ENCODE measurements at places on chromosomes 7 and 10.
A peak's percentile ranks its signal among the peaks of the same experiment; 100 is the strongest.

- no peak for DNase-seq
These were observed 377.8 kb downstream of the GFRA1 start for GRCh38 chr10:115895166-115895565.

DNA sequence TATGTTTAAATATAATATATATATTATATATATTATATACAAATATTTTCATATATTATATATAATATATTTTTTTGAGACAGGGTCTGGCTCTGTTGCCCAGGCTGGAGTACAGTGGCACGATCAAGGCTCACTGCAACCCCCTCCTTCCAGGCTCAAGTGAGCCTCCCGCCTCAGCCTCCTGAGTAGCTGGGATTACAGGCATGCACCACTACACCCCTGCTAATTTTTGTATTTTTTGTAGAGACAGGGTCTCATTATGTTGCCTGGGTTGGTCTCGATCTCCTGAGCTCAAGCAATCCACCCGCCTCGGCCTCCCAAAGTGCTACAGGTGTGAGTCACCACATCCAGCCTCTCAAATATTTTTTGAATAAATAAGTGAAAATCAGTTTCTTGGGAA, 215.5 kb downstream of the GATA3 start:
- DNase-seq: no peak

GRCh38 chr10:133529576-133529946, 2.4 kb downstream of the CYP2E1 start:
- DNase-seq: no peak

- DNase-seq: peak; percentile 75
These were observed 704 bp downstream of the TNKS2 start for GRCh38 chr10:91798649-91799611.

DNA sequence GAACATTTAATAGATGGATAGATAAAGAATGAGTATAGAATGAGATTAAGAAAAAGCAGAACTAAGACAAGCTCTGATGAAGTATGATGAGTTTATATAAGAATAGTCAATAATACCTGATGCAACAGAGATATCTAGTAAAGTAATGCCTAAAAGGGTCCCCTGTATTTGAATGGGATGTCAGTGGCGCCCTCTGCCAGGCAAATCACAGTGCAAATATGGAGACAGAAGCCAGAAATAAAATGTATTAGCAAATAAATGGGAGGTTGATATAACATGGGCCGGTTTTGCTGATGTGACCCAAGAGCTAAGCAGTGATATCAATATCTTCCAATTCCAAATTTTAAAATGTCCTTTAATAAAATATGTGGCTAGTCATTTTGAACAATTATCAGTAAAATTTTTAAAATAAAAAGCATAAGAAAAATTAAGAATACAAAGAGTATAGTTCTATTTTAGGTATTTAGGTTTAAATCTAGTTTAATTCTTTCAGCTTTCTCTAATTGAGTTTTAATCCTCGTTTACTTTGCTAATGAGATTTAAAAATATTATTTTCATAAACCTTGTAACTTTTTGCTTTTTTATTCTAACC, 62.6 kb downstream of the ADK start:
- DNase-seq: peak; percentile 55

- DNase-seq: no peak
These were observed 23.0 kb downstream of the PFKP start for GRCh38 chr10:3090388-3090787.

DNA sequence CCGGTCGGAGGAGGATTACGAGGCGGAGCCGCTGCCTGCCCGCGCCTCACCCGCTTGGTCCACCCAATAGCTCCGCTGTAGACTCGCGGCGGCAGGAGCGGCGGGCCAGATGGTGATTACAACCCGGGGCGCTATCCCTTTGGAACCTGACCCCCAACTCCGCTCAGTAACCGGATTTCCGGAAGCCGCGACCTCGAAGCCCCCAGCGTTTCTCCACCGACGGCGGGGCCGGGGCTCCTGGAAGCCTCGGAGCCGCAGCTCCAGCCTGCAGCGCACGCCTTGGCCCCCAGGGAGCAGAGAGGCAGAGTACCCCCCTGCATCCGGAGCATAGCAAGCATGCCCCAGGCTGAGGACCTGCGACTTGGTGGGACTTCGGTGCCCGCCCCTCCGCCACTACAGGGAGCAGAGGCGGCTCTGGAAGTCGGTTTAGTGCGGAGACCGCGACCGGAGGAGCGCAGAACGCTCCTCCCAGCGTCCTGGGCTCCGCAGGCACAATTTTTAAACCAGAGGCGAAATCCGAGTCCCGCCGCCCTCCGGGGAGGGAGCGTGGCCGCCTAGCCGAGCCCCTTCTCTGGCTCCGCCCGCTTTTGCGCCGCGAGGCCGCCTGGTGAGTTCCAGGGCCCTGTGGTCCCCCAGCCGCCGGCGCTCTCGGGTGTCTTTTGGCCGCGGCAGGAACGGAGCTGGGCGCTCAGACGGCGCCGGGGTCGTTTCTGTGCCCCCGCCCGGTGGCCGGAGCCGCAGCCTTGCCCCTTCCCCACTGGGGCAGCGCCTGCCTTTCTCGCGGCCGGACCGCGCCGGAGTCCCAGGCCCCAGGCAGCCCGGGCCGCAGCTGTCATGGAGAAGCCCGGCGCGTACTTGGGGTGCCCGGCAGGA, 28.2 kb upstream of the BMS1 start:
- DNase-seq: peak; percentile 56

DNA sequence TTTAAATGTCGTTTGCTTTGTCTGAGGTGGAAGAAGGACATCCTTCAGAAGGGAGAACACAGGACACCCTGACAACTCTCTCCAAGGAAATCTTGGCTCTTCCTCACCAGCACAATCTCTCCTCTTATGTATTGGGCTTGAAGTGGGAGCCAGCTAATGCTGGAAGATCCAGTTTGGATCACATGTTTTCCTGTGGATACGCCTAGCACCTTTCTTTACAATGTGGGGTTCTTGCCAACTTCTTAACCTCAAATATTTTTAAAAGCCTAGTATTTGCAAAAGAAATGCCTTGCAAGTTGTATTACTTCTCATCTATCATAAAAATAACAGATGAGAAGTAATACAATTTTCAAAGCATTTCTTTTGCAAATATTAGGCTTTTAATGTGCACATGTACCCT, 76.4 kb downstream of the FRMD4A start:
- DNase-seq: no peak

DNA sequence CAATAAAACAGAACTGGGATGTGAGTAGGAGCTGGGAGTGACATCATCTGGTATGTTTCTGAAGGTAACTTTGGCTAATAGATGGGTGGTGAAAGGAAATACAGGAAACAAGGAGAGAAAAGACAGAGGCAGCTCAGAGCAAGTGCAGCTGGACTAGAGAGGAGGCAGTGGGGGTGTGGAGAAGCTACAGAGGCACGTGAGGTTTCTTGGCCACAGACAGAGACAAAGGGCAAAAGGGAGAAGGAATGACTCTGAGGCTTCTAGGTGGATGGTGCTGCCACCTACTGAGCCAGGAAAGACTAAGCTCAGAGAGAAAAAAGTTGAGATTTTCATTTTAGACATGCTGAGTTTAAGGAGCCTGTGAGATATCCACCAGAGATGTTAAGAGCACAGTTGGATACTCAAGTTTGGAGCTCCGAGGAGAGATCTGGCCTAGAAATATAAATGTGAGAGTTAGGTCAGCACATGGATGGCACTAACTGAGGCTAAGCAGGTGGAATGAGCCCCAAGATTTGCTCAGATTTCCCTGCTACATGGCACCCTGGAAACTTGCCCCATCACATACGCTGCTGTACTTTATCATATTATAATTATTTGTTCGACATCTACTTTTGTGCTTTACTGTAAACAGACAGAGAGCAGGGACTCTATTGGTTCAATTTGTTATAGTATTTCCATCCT, 293.0 kb upstream of the IMMP2L start:
- DNase-seq: peak; percentile 21

DNA sequence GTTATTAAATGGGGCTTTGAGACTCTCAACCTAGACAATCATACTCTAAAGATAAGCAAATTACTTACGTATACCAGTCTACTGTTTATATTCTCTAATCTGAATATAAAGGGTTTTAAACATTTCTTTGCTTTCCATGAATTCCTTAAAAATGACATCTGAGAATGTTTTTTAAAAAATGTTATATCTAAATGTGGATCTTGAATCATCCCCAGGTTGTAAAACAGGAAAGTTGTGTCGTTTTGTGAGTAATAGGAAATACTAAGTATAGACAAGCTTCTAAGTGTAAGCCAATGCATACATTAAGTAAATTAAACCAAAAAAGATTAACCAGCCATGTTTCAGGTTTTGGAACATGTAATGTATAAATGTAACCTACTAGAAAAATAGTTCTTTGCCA, 26.8 kb downstream of the ADD3 start:
- no peak for DNase-seq

DNA sequence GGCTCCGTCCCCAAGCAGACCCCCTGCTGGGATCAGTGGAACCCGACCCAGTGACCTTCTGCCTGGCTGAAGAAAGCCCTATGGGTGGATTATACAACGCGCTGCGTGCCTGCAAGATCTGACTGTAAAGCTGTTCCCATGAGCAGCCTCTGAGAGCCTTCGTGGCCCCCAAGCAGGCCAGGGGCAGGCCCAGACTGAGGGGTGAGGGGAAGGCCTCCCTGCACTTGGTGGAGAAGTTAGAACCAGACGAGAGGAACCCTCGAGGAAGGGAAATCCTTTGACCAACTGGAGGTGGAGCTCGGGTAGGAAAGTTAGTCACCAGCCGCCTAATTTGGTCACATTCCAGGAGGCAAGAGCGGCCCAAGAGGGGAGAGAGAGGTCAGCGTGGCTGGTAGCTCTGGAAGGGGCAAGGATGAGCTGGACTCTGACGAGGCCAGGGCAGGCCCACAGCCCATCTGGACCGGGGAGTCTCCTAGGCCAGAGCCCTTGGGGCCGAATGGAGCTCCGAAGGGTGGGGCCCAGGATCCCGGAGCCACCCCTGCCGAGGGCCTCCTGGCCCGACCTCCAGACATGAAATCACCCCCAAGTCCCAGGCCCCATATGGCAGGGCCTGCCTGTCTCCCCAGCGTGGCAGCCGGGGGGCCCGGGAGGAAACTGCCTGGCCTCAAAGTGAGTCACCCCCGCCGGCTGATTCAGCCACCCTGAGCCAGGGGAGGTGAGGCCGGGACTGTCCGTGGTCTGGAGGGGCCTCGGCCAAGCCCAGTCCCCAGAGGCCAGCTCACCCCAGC, 23.3 kb upstream of the PDGFA start:
- peak; percentile 29 for DNase-seq

- no peak for DNase-seq
These were observed 103.5 kb upstream of the FERD3L start for GRCh38 chr7:19248681-19249080.

GRCh38 chr10:21203473-21204107, 306.5 kb upstream of the NEBL start:
- no peak for DNase-seq

DNA sequence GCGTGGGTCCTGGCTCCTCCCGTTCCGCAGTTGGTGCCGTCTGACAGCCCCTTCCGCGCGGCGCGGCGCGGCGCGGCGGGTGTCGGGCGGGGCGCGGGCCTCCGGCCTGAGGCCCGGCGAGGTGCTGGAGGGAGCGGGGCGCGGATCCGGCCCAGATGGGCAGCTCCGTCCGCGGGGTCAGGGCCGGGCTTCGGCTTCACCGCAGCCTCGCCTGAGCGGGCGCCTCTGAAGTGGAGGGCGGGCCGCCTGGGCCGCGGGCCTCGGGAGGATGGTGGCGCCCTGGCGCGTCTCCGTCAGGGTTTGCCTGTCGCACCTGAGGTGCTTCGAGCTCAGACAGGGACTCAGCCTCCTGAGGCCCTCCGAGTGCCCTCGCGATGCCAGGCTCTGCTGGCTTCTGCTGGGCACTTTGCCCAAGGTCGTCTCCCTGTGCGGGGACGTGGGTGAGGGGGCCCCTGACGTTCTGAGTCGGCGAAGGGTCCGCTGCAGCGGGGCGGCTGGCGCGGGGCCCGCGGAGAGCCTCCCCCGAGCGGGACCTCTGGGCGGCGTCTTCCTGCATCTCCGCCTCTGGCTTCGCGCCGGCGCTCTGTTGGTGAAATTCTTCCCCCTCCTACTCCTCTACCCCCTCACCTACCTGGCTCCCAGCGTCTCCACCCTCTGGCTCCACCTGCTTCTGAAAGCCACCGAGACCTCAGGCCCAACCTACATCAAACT, 473 bp downstream of the ADCK2 start:
- DNase-seq: peak; percentile 74

DNA sequence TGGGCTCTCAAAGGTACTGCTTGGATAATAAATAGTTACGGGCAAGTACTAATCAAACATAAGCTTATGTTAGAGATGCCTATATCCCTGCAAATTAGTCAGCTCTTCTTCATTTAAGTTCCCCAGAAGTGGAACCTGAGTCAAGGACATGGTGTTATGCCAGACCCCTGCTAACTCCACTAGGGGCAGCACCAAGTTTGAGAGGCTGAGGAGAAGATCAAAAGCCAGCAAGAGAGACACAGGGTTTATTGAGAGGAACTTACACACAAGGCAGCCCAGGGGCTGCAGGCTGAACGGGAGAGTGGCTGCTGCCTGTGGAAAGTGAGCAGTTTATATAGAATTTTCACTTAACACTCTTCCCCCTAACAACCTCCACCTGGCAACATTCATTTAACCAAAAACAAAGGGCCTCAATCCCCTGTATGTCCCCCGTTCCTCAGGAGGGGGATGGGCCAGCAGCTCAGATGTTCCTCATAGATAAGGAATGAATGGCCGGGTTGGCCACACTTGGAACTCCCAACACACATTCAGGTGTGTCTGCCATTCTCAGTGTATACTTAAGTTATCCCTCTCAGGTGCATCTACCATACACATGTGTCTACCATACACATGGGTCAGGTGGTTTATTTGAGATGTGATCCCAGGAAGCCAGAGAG, 62.6 kb upstream of the GHITM start:
- DNase-seq: peak; percentile 28

DNA sequence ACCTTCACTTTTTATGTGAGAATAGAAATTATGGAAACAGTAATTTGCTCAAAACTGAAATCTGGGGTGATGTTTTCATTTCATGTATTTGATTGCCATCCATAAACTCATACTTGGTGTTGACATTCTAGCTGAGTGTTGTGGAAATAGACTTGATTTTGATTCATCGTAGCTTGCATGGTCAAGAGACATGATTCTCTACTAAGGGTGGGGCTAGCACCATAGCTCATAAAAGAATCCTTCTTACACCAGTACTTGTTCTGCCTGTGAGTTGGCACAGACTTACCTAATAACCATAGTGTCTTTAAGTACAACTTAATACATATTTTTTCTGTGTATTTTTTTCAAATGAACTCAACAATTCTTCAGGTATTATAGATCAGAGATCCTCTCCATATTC, 36.6 kb downstream of the RAB18 start:
- no peak for DNase-seq

DNA sequence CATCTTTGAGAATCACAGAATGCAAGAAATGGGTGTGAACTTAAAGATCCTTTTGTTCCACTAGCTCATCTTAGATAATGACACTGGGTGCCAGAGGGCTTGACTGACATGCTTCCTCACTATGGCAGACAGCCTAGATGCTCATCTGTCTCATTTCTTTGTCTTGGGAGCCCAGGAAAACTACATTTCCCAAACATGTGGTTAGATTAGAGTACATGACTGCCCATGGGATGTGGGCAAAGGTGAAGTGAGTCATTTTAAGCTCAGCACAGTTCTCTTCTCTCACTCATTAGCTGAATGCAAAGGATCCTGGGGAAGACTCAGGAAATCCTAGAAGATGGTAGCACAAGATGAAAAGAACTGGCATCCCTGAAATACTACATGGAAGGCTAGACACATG, 32.5 kb upstream of the TBX20 start:
- DNase-seq: no peak

Data from tongue (tissue), 3 donors.